Activated T-cell treated with anti-CD3 and anti-CD28 coated beads for 48 hours (primary cell): ENCODE measurements at places on chromosomes 7 and 10.
A peak's percentile ranks its signal among the peaks of the same experiment; 100 is the strongest.

GRCh38 chr7:142583446-142583845 lies 165.8 kb upstream of the PRSS1 start:
- DNase-seq, result peak; percentile 31

- no peak for DNase-seq
Measured at GRCh38 chr10:35394411-35394851, 58.1 kb downstream of the CCNY start.

DNA sequence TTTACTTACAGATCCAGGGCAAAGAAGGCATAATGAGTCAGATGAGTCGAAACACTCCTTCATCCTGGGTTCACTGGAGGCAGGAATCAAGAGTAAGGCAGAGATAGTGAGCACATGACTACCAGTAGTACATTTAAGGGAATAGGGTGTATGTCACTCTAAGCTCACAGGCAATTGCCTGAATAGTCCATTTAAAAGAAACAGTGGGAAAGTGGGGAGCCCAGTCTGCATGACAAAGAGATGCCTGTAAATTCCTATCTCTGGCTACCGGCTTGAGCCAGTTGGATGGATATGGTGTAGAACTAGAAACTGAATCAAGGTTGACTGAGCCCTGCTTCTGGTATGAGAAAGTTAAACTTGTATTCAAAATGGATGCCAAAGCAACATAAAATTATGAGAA lies 861.5 kb upstream of the ZWINT start:
- DNase-seq, result no peak

GRCh38 chr7:29163854-29164253 lies 17.5 kb upstream of the CPVL start:
- DNase-seq, result no peak

DNA sequence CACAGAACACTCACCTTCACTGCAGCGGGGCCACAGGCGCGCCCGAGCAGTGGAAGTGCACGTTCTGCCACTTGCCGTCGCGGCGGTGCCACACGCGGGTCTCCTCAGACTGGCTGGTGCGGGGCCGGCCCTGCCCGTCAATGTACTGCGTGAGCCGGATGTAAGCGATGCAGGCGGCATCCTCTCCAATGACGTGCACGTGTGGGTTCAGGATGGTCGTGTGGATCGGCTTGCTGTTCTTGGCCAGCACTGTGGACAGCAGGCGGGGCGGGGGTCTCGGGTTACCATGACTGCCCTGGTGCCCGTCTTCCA lies 19.2 kb downstream of the YKT6 start:
- DNase-seq, result no peak

DNA sequence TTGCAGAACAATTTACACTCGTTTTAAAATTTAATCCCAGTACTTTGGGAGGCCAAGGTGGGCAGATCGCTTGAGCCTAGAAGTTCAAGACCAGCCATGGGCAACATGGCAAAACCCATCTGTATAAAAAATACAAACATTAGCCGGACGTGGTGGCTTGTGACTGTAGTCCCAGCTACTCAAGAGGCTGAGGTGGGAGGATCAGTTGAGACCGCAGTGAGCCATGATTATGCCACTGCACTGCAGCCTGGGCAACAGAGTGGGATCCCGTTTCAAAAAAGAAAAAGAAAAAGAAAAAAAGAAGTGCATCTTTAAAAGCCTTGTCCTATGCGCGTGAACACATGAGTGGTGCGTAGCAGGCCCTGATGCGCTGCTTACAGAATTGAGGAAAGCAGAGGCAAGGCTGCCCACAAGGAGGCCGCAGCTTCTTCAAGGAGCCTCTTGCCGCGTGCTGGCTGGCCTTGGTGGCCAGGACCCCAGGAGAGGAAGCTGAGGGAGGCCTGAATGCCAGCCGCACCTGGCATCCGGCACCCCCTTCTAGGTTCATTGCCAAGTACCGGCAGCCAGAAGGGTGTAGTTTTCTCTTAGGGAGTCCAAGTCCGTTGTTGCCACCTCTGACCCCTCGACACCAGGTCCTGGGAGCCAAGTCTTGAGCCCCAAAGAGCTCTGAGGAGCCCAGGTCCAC lies 124.5 kb downstream of the UBE2H start:
- DNase-seq, result no peak

GRCh38 chr10:86899670-86900276 lies 57.6 kb downstream of the MMRN2 start:
- DNase-seq, result peak; percentile 3

DNA sequence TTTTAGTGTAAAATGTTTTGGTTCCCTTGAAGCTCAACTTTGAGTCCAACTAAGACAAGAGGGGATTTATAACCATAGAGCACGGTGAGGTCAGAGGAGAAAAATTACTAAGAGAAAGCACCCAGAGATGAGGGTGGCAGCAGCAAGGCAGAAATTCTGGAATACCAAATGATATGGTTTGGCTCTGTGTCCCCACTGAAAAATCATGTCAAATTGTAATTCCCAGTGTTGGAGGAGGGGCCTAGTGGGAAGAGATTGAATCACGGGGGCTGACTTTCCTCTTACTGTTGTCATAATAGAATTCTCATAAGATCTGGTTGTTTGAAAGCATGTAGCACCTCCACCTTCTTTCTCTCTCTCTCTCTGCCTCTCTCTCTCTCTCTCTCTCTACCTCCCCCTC lies 19.4 kb upstream of the AKR1C1 start:
- no peak for DNase-seq

GRCh38 chr7:14018751-14019150 lies 29.3 kb upstream of the ETV1 start:
- DNase-seq, result no peak

DNA sequence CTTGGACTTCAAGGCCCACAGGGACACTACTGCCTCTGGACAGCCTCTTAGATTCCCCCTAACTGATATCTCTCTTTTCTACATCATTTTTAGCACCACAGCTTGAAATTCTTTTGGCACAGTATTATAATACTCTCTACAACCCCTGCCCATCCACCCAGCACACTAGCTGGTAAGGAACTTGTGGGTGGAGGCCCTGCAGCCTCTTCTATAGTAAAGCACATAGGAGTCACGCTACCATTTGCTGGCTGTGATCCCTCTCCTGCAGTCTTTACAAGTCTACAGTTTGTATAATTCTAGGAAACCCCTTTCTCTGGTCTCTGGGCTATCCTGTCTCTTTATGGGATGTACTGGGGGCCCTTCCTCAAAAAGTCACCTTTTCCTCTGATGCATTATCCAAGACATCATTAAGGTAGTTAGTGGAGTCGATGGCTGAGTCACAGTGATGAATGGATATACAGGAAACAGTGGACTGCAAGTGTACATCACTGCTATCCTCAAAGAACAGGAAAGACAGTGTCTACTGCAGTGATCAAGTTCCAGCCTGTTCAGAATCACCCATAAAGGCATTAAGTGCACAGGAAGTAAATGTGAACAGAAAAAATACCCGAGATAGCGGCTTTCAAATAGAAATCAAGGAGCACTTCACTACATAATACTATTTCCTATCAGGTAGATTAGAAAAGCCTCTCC lies 54.4 kb downstream of the STK17A start:
- DNase-seq, result no peak
